Stimulated activated CD4-positive, alpha-beta T cell treated with anti-CD3 and anti-CD28 coated beads, Interleukin-1b, Interleukin-23, amount 100 ng/mL, for 1 hour (primary cell): ENCODE measurements at places on chromosomes 4 and X.

GRCh38 chr4:40924793-40925117 lies 175.0 kb downstream of the NSUN7 start:
- no peak for DNase-seq

DNA sequence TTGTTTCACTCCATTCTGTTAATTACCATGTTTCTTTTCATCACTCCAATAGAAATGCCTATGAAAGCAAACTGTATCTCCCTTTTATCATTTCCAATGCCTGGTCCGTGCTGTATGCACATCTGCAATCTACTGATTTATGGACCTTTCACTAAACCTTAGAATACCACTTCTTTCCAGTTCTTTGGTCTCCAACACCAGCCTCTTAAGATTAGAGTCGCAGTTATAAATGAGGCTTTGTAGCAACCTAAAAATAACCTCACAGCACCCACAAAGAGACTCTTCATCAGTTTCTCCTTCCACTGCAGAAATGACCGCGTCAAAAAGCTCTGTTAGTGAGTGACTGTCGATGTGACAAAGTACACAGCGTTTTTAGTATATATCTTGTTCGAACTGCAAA lies 282.6 kb downstream of the ADGRA3 start:
- no peak for DNase-seq

DNA sequence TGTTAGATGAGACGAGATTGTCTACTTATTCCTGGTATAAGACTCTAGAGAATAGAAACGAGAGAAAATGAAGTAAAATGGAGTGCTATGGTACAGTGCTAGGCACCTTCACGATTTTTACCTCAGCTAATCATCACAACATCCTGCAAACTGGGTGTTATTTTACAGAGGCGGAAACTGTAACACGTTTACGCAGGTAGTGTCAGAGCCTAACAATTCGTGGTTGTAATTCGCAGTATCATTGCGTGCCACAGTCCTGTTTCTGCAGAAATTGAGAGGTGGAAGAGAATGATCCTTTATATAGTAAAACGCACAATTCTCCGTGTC lies 383 bp upstream of the TBC1D19 start:
- no peak for DNase-seq

DNA sequence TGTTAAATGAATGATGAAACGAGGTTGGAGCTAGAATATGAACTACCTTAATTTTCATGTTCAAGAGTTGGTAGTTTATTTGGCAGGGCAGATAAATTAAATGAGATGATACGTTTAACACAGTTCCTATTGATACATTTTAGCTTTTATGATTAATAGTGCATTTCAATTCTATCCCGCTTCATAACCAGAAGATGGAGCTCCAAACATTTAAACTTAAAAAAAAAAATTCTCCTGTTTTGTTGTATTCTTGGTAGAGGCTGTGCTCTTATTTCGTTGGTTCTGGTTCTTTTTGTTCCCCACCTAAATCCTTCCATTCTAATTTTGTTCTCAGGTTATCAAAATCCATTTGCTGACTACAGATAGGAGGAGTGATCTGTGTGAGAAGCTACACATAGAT lies 71.8 kb upstream of the PTPN13 start:
- DNase-seq, result no peak

GRCh38 chr4:173195109-173195508 lies 26.5 kb downstream of the GALNT7 start:
- no peak for DNase-seq

- DNase-seq, result no peak
These were observed 540.2 kb upstream of the CT83 start for GRCh38 chrX:117002981-117003380.

- no peak for DNase-seq
These were observed 47.0 kb upstream of the SPRY1 start for GRCh38 chr4:123349421-123350190.

- no peak for DNase-seq
These were observed 18.8 kb downstream of the SPACA5 start for GRCh38 chrX:48025561-48025960.

DNA sequence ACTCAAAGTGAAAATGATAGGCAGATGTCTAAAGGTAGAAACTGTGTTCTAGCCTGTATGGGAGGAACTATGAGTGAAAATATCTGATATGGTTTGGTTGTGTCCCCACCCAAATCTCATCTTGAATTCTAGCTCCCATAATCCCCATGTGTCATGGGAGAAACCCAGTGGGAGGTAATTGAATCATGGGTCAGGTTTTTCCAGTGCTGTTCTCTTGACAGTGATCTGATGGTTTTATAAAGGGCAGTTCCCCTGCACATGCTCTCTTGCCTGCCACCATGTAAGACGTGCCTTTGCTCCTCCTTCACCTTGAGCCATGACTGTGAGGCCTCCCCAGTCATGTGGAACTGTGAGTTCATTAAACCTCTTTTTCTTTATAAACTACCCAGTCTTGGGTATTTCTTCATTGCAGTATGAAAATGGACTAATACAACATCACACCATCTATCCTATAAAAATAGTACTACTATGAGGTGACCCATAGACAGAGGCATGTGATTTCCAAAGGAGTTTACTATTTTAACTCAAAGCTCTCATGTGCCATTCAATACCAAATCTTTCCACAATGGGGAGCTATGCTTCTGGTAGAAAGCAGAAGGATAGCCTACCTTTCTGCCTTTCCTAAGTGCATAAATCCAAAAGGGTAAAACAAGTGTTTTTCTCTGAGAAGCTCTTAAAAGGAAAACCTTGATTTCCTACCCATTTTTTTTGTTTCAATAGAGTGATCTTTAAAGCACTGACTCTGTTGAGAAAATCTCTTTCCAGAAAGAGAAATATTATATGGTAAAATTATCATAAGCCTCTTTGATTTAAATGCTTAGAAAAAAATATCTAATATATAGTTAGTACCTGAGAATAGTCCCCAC lies 38.8 kb downstream of the SEC31A start:
- no peak for DNase-seq

GRCh38 chrX:2789569-2789968 lies 37.7 kb downstream of the XG start:
- DNase-seq, result no peak

DNA sequence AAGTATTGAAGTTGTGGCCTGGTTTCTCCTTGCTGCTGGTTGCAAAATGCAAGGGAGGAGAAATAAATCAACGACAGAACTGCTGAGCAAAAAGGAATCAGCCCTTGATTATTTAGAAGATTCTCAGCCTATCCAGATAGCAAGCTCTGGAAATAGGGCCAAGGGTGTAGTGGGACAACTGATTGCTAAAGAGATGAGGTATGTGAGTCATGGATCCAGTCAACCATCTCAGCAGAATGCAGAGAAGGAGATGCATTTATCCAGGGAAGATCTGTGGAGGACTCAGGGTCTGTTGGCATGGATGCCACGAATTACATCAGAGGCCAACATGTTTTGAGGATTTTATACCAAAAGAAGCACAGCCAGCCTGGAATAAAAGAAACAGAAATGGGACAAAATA lies 36.7 kb downstream of the FOXR2 start:
- no peak for DNase-seq

DNA sequence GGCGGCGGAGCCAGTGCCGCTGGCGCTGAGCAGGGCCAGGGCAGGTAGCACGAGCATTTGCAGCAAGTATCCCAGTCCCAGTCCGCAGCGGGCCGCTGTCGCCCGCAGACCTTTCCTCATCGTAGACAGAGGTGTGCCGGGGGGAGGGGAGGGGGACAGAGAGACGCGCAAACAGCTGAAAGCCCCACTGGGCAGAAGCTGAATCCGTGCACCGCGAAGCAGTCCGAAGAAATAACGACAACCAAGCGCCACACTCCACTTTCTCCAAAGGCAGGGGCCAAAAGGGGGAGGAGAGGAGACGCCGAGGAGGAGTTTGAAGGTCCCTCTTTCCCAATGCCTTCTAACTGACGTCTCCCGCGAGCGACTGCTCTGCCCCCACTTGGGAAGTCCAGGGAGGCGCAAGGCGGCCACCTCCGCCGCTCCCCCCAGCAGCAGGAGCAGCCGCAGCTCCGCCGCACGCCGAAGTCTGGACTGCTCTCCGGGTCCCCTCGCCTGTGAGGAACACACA lies at the start of gene UNC5C:
Gene UNC5C (minus strand): TSS at position 236 of the 508 bp plus-strand sequence.
- DNase-seq, result no peak

- DNase-seq, result no peak
These were observed 201.0 kb downstream of the MAB21L2 start for GRCh38 chr4:150782921-150783320.

DNA sequence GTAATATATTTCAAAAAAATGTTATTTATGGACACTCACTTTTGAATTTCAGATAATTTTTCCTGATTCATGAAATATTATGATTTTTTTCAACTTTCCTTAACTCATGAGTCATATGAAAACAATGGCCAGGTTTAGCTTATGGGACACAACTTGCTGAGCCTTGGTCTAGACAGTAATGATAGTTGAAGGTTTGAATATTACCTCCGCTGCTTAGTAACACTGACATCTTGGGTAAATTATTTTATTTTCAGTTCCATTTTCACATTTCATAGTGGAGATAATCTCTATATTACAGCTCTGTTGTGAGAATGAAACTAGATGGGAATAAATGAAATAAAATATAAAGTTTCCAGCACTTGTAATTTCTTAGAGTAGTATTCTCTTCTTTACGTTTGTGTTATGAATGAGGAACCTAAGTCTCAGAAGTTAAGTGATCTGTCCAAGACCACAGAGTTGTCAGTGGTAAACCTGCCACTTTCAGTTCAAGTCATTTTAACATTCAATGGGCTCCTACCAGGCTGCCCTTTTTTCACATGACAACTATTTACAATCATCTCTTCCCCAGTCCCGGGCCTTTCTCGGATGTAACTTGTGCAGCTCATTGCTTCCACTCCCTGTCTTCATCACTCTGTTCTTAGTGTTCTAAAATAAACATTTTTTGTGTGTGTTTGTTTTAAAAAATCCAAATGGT lies 46.8 kb upstream of the GC start:
- no peak for DNase-seq
